Natural killer cell treated with Interleukin-12 subunit alpha and Interleukin-12 subunit beta and Interleukin-15 and Interleukin-18, amount 100 ng/mL, for 72 hours (primary cell): ENCODE measurements at places on chromosomes 6 and 20.

GRCh38 chr6:88143421-88144157, 22.6 kb downstream of the CNR1 start:
- H3K27ac ChIP-seq, result no peak overlapping the region
- no peak for DNase-seq
- H3K4me3 ChIP-seq, result no peak overlapping the region
- no peaks in the 10 kb centered on the region for H3K4me1 ChIP-seq
- H3K27me3 ChIP-seq, result peaks cover 3% of the 10 kb centered on the region
- no peaks in the 10 kb centered on the region for H3K36me3 ChIP-seq

DNA sequence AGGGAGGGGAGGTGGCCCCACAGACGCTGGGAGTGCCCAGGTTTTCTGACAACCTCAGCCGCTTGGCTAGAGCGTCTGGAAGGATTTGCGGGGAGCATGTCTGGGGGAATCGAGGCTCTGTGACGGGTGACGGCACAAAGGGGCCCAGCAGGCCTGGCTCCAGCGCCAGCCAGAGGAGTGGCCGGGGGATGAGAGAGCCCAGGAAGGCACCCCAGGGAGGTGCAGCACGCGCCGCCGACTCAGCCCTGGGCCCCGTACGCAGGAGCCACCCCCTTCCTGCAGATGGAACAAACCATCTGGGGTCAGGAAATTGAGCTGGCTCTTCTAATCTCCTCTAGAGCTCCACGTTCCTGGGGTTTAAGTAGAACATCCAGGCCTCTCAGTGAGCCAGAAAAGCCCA, 5.9 kb upstream of the SLCO4A1 start:
- peaks cover 10% of the 10 kb centered on the region for H3K27me3 ChIP-seq
- peaks cover 22% of the 10 kb centered on the region for H3K4me1 ChIP-seq
- no peak overlapping the region for H3K27ac ChIP-seq
- no peak overlapping the region for H3K4me3 ChIP-seq

- H3K4me1 ChIP-seq, result no peaks in the 10 kb centered on the region
- no peak for DNase-seq
- H3K27ac ChIP-seq, result no peak overlapping the region
- H3K4me3 ChIP-seq, result no peak overlapping the region
- H3K36me3 ChIP-seq, result no peaks in the 10 kb centered on the region
These were observed 128.2 kb downstream of the FRK start for GRCh38 chr6:115932481-115932880.

DNA sequence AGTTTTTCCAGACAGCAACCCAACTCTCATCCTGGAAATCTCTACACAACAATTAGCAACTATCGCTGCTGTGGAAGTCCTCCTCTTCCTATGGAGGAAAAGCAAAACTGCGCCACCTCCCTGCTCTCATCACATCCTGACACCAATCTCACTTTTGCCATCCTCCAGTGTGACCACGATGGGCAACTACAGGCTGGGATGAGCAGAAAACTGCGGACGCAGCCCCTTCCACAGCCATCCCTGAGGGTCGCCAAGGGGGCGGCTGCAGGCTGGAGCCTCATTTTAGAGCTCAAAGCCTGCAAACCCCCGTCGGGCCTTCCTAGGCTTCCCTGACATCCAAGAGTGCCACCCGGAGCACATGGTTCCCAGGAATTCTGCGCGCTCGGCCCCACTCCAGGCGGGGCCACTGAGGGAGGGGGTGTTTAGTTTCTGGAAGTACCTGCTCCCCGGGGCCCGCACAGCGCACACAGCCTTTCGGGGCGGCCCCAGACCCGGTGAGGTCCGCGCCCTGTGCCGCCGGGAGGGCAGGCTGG, 1.2 kb downstream of the TCFL5 start:
- no peak for DNase-seq
- peaks cover 11% of the 10 kb centered on the region for H3K36me3 ChIP-seq
- H3K4me1 ChIP-seq, result peaks cover 15% of the 10 kb centered on the region
- no peak overlapping the region for H3K27ac ChIP-seq

GRCh38 chr20:61933951-61934715, 131.5 kb downstream of the TAF4 start:
- H3K36me3 ChIP-seq, result no peaks in the 10 kb centered on the region
- H3K27me3 ChIP-seq, result no peaks in the 10 kb centered on the region
- no peak overlapping the region for H3K27ac ChIP-seq
- DNase-seq, result no peak
- peaks cover 11% of the 10 kb centered on the region for H3K4me1 ChIP-seq

- no peak overlapping the region for H3K27ac ChIP-seq
- DNase-seq, result no peak
- H3K36me3 ChIP-seq, result no peaks in the 10 kb centered on the region
- H3K4me1 ChIP-seq, result peaks cover 9% of the 10 kb centered on the region
- no peak overlapping the region for H3K4me3 ChIP-seq
These were observed 42.8 kb upstream of the SLC23A2 start for GRCh38 chr20:5044075-5044620.

GRCh38 chr6:129521946-129522345, 188.0 kb downstream of the ARHGAP18 start:
- no peak overlapping the region for H3K27ac ChIP-seq
- no peaks in the 10 kb centered on the region for H3K36me3 ChIP-seq
- no peak overlapping the region for H3K4me3 ChIP-seq
- no peaks in the 10 kb centered on the region for H3K27me3 ChIP-seq

DNA sequence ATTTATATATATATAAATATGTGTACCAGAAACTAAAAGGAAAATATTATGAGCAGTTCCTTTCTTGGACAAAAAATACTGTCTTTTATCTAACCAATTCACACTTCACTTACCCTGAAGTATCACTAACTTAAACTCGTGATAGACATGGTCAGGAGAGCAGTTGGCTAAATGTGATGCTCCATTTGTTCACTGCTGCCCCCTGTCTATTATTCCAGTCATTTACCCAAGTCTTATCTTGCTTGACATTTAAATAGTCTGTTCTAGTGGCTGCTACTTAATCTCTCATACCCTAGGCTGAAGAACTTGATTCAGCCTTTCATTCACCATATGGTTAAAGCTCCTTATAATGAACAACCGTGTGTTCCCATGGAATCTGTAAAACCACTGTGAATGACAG, 789.6 kb upstream of the EYS start:
- no peaks in the 10 kb centered on the region for H3K4me1 ChIP-seq
- DNase-seq, result no peak
- no peak overlapping the region for H3K27ac ChIP-seq
- peaks cover 11% of the 10 kb centered on the region for H3K36me3 ChIP-seq
- H3K4me3 ChIP-seq, result no peak overlapping the region

GRCh38 chr6:72651174-72651573, 29.3 kb downstream of the KCNQ5 start:
- peaks cover 22% of the 10 kb centered on the region for H3K4me1 ChIP-seq
- no peak overlapping the region for H3K27ac ChIP-seq
- H3K36me3 ChIP-seq, result no peaks in the 10 kb centered on the region
- H3K4me3 ChIP-seq, result no peak overlapping the region

GRCh38 chr20:35134880-35135279, 12.3 kb downstream of the EDEM2 start:
- H3K27me3 ChIP-seq, result no peaks in the 10 kb centered on the region
- H3K36me3 ChIP-seq, result peaks cover 9% of the 10 kb centered on the region
- no peak overlapping the region for H3K4me3 ChIP-seq
- DNase-seq, result no peak
- H3K27ac ChIP-seq, result no peak overlapping the region
- H3K4me1 ChIP-seq, result peaks cover 5% of the 10 kb centered on the region

- H3K4me1 ChIP-seq, result no peaks in the 10 kb centered on the region
- DNase-seq, result no peak
- H3K4me3 ChIP-seq, result no peak overlapping the region
- H3K27me3 ChIP-seq, result peaks cover 17% of the 10 kb centered on the region
These were observed 9.4 kb upstream of the BIRC7 start for GRCh38 chr20:63226042-63226943.
